K562 (cell line): ENCODE measurements at places on chromosomes 3 and 15. TPM values are rescaled to one million over a fixed set of nuclear protein-coding genes. Genes with fewer than 3 reads are reported as not detected.

DNA sequence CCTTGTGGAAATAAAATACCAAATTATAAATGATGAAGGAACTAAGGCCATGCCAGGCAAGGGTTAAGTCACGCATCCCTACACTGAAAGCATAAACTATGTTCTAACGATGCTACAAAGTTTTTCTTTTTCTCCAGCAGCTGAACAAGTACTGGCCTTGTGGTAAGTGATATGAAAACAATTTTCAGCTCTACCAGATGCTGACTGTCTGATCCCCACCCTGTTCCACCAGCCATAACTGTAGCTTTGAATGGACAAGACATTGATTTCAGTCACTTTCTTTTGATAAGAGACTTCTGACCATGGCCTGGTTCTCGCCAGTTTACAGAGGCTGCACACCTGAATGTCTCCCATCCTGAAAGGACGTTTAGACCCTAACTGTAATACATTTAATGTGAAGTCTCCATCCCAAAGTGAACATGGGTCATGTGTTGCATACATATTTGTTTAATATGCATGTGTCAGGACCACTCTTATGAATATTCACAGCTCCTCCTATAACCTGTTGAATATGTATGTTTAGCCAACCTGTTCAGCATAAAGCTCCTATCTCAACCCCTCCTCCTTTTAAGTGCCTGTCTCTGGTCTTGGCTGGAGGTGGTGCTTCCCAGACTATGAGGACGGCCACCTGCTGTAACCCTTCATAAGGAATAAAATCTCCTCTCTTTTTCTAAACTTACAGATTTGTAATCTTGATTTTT, 33.4 kb downstream of the MASP1 start:
- no peak for DNase-seq

SLC2A2 gene
- 0.18 TPM in 1 of 2 replicates, not detected in the other for total RNA-seq

GRCh38 chr15:42107473-42107872, 13.1 kb upstream of the PLA2G4D start:
- DNase-seq = no peak

- DNase-seq = no peak
Observed at GRCh38 chr3:173513123-173513522, 115.6 kb downstream of the NLGN1 start.

LAMB2 gene
- 17.5 and 17.9 TPM in 2 replicates for total RNA-seq

- peak; percentile 61 for DNase-seq
Observed at GRCh38 chr3:125990253-125990970, 21.4 kb downstream of the ROPN1B start.
